ENCODE measurements at places on chromosomes 2 and 18. TPM values are rescaled to one million over a fixed set of nuclear protein-coding genes. Genes with fewer than 3 reads are reported as not detected.

SULT1C2 gene
- not detected for total RNA-seq

LHCGR gene
- total RNA-seq, result not detected

ADAM23 gene
- 5.1 TPM for total RNA-seq

MROH2A gene
- not detected for total RNA-seq

AGAP1 gene
- 6.5 TPM for total RNA-seq

ASTL gene
- total RNA-seq, result not detected

All from hair follicular keratinocyte (primary cell).